Activated CD4-positive, alpha-beta memory T cell treated with anti-CD3 and anti-CD28 coated beads for 36 hours (primary cell): ENCODE measurements at places on chromosomes 7 and 10. TPM values are rescaled to one million over a fixed set of nuclear protein-coding genes. Genes with fewer than 3 reads are reported as not detected.

GRCh38 chr10:718143-718700 lies 28.8 kb upstream of the DIP2C start:
- DNase-seq, result no peak
- H3K4me3 ChIP-seq, result no peak overlapping the region
- H3K36me3 ChIP-seq, result no peaks in the 10 kb centered on the region
- H3K27ac ChIP-seq, result no peak overlapping the region

GRCh38 chr10:71090330-71090729 lies 122.0 kb upstream of the UNC5B start:
- H3K4me3 ChIP-seq, result no peak overlapping the region
- no peak for DNase-seq

HOXA13 gene
- not detected for total RNA-seq

DNA sequence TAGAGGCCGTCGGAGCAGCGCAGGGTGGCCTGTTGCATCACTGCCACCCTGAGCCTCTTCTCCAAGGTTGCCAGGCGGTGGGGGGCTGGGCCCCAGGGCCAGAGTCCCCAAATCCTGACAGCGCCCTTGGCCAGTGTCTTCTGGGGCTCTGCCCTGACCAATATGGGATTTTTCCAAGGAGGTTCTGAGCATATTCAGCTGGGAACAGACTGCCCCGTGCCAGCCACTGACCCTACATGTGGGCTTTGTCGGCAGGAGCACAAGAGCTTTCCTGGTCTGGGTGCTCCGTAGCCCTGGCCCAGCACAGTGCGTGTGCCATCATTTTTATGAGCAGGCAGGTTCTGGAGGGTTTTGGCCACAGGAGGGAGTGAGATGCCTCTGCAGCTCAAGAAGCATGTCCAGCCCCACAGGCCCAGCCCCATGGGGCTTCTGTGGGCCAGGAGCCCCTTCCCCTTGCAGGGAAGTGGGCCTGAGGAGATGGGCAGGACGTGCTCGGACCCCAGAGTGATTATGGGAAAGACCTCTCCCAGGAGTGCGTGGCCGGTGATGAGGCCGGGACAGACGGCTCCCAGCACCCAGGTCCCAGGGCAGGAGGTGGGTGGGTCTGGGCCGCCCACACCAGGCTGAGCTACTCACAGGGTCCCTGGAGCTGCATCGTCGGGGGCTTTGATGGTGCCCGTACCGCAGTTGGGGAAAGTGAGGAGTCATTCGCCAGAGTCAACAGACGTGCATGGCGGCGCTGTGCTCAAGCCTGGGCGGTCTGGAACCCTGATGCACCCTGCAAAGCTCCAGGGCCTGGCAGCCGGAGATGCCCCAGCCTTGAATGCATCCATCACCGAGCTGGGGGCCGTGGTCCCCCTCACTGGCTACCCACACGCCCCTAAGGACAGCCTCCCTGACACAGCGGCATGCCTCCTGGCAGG lies 66.6 kb downstream of the PWWP2B start:
- no peak for DNase-seq
- peaks cover 1% of the 10 kb centered on the region for H3K4me1 ChIP-seq
- H3K27ac ChIP-seq, result no peak overlapping the region
- no peaks in the 10 kb centered on the region for H3K36me3 ChIP-seq
- no peak overlapping the region for H3K4me3 ChIP-seq
- H3K27me3 ChIP-seq, result peaks cover 2% of the 10 kb centered on the region

GRCh38 chr7:67918158-67918557 lies 921.5 kb downstream of the TYW1 start:
- H3K27me3 ChIP-seq, result no peaks in the 10 kb centered on the region
- DNase-seq, result no peak
- H3K4me3 ChIP-seq, result no peak overlapping the region
- H3K27ac ChIP-seq, result no peak overlapping the region
- H3K36me3 ChIP-seq, result no peaks in the 10 kb centered on the region

- H3K27ac ChIP-seq, result no peak overlapping the region
- peaks cover 21% of the 10 kb centered on the region for H3K36me3 ChIP-seq
- H3K27me3 ChIP-seq, result no peaks in the 10 kb centered on the region
- H3K4me3 ChIP-seq, result no peak overlapping the region
- no peak for DNase-seq
These were observed 112.2 kb downstream of the CYTH3 start for GRCh38 chr7:6160191-6160623.

- no peak for DNase-seq
- no peak overlapping the region for H3K4me3 ChIP-seq
- H3K36me3 ChIP-seq, result no peaks in the 10 kb centered on the region
- no peaks in the 10 kb centered on the region for H3K27me3 ChIP-seq
These were observed 164.7 kb downstream of the GNAT3 start for GRCh38 chr7:80347173-80347572.

GRCh38 chr10:51733057-51733456 lies 33.7 kb upstream of the CSTF2T start:
- no peaks in the 10 kb centered on the region for H3K4me1 ChIP-seq
- no peak overlapping the region for H3K4me3 ChIP-seq
- no peak overlapping the region for H3K27ac ChIP-seq
- H3K36me3 ChIP-seq, result no peaks in the 10 kb centered on the region
- peaks cover 6% of the 10 kb centered on the region for H3K27me3 ChIP-seq

GRCh38 chr7:47672977-47673381 lies 91.1 kb upstream of the TNS3 start:
- H3K27ac ChIP-seq, result no peak overlapping the region
- H3K4me3 ChIP-seq, result no peak overlapping the region
- H3K36me3 ChIP-seq, result no peaks in the 10 kb centered on the region
- no peak for DNase-seq
- H3K4me1 ChIP-seq, result no peaks in the 10 kb centered on the region

GRCh38 chr7:99008181-99008631 lies 129.9 kb downstream of the TRRAP start:
- H3K27me3 ChIP-seq, result no peaks in the 10 kb centered on the region
- H3K4me3 ChIP-seq, result no peak overlapping the region
- H3K36me3 ChIP-seq, result peaks cover 55% of the 10 kb centered on the region
- no peak for DNase-seq
- no peaks in the 10 kb centered on the region for H3K4me1 ChIP-seq
- no peak overlapping the region for H3K27ac ChIP-seq

GRCh38 chr10:108708363-108708762 lies 1214.9 kb downstream of the XPNPEP1 start:
- no peak overlapping the region for H3K4me3 ChIP-seq
- H3K36me3 ChIP-seq, result no peaks in the 10 kb centered on the region

MSS51 gene
- 2.1 TPM for total RNA-seq

GRCh38 chr7:136509466-136509865 lies 359.0 kb upstream of the CHRM2 start:
- no peak overlapping the region for H3K27ac ChIP-seq
- no peaks in the 10 kb centered on the region for H3K27me3 ChIP-seq
- no peaks in the 10 kb centered on the region for H3K36me3 ChIP-seq
- no peak overlapping the region for H3K4me3 ChIP-seq

DNA sequence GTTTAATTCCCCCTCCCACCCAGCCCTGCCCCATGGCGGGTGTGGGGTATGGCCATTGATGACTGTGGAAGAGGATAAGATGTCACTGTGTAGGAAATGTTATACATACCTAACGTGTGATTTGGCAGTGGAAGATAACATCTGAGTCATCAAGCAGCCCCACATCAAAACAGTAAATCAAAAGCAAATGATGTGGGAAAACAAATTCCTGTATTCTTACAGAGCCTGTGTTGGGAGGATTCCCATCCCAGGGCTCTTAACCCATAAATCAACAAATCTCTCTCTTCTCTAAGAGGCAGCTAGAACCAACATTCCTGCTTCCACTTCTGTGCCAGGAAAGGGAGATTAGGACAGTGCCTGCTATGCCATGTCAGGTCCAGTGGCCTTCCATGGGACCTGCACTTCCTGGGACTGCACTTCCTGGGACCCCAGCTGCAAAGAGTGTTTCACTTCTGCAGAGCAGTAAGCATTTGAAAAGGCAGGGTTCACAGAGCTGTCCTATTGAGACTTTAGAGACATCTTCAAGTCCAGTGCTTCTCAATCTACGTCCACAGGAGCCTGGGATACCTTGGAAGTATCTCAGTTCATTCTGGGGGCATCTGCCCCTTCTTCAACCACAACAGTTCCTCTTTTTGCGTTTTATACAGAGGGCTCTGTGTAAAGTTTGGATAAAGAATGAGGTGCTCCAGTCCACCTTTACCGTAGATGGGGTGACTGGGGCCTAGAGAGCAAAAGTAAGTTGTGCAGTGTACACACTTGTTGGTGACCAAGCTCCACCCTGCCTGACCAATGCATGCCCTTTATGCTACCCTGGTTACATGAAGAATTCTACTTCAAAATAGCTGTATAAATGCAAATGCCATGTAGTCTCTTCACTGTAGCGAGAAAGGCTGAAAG lies 45.7 kb downstream of the ATXN7L1 start:
- peaks cover 6% of the 10 kb centered on the region for H3K4me1 ChIP-seq
- no peak for DNase-seq
- H3K27ac ChIP-seq, result no peak overlapping the region

SLC26A3 gene
- total RNA-seq, result not detected

DNA sequence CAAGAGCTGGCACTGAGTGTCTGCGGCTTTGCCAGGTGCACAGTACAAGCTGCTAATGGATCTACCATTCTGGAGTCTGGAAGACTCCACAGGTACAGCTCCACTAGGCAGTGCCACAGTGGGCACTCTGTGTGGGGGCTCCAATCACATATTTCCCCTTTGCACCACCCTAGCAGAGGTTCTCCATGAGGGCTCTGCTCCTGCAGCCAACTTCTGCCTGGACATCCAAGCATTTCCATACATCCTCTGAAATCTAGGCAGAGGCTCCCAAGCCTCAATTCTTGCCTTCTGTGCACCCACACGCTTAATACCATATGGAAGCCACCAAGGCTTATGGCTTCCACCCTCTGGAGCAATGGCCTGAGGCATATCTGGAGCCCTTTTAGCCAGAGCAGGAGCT lies 29.2 kb downstream of the IQUB start:
- no peaks in the 10 kb centered on the region for H3K4me1 ChIP-seq
- peaks cover 8% of the 10 kb centered on the region for H3K27me3 ChIP-seq
